ENCODE measurements at places on chromosomes 3 and 15. TPM values are rescaled to one million over a fixed set of nuclear protein-coding genes. Genes with fewer than 3 reads are reported as not detected.

ABHD17C gene
- 3.0 TPM for total RNA-seq

LZTFL1 gene
- total RNA-seq: 19.6 TPM

ZNF660 gene
- total RNA-seq: 4.2 TPM

CHRM5 gene
- not detected for total RNA-seq

SLC25A36 gene
- 79.9 TPM for total RNA-seq
